ENCODE measurements at places on chromosomes 2 and 18.

DNA sequence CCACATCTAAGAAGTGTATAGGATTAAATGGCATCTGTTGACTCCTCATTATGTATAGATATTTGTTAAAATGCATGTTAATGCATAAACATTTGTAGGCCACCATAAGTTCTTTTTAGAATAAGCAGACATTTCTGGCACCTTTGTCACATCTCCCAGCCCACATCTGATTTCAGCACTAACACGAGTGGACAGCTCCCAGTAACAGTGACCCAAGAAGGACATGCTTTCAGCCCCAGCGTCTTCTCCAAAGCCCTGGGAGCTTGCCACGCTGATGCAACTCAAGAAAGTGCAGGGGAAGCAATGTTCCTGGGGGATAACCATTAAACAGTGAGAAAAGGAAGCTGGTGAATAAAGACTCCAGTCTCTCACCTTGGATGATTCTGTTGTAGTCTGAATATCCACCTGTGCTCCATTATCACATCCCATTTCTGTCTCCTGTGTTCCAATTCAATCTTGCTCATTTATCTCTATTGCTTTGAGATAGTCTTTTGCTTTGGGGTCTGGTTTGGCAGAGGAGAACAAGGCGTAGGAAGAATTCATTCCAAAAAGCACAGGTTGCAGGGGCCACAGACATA lies 182.6 kb upstream of the THSD7B start:
- DNase-seq: peak; percentile 20

DNA sequence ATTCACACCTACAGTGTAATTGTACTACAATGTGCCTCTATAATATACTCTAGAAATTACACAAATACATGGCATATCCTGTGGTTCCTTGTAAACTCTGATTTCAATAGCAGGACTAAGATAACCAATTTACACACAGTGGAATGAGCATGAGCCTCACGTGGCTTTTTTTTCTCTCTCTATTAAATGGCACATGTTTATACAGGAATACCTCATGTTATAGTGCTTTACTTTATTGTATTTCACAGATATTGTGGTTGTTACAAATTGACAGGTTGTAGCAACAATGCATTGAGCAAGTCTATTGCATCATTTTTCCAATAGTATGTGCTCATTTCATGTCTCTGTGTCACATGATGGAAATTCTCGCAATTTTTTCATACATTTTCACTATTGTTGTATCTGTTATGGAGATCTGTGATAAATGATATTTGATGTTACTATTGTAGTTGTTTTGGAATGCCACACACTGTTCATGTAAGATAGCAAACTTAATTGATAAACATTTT lies 260.0 kb downstream of the FSIP2 start:
- DNase-seq: no peak

- peak; percentile 31 for DNase-seq
Observed at GRCh38 chr2:18479947-18480369, 80.5 kb downstream of the RDH14 start.

DNA sequence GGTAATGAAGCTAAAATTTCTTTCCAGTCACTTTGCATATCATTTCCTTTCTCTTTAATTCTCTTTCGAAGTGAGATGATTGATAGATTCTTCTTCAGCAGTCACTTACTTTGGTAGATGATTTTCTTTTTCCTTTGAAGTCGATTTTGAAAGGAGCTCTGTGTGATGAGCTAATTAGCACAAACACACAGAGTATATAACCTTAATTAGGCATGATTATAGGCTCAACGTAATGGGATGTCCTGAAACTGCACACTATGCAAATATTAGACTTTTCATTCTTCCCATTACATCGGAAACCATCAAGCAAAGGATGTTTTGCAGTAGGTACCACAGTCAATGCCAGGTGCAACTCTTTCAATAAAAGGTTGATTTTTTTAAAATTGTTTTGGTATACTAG lies 6.4 kb upstream of the CTLA4 start:
- no peak for DNase-seq

DNA sequence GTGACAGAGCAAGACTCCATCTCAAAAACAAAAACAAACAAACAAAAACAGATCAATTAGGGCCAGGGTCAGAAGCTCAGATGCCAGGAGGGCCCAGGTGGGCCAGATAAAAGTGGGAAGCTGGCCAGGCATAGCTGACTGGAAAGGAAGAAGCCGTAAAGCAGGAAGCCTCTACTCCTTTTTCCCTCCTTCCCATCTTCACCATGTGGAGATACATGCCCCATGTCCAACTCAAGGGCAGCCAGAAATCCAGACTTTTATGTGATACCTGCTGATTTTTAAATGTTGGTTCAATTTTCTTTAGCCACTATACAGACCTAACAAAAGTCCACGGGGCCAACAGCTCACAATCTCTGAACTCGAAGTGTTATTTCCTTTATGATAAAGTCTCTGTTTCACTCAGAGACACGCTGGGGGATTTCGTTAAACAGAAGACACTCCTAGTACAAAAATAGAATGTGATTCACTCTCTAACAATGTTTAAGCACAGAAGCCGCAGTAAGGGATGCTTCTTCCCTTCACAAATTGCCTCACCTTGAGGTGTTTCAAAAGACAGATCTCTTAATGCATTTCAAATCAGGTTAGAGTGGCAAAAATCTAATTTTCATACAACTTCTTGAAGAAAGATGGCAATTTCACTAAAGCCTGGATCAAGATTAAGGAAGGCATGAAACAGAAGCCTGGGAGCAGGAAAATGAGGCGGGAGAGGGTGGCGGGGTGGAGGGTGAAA lies 14.0 kb downstream of the TMEM247 start:
- no peak for DNase-seq

GRCh38 chr2:36607947-36608346 lies 10.0 kb upstream of the FEZ2 start:
- no peak for DNase-seq

DNA sequence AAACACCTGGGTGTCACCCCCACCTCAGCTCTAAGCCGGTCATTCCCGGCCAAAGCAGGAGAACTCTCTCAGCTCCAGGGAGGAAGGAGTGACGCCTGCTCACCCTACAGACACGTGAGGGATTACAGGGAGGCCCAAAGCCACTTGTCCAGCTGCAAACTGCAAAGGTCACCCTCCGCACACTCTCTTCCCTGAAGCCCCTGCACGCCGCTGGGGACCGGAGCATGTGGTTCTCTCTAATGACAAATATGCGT lies 108.0 kb upstream of the ID2 start:
- DNase-seq: no peak

GRCh38 chr2:241598061-241598460 lies 38.9 kb downstream of the THAP4 start:
- DNase-seq: no peak

DNA sequence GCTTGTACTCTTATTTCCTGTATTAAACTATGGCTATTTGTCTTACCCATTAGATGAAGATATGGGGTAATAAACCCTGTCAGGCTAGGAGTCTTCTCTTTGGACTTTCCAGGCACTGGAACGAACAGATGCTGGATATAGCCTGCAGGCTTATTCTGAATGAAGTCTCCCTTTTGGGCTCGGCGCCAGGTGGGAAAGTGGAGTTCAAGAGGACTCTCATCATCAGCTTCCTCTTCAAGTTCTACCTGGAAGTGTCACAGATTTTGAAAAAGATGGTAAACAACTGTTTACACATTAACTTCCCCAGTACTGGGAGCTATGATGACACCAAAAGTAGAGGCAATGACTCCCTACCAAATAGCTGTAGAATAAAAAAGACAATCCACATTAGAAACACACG lies 27.9 kb downstream of the AOX1 start:
- DNase-seq: no peak

DNA sequence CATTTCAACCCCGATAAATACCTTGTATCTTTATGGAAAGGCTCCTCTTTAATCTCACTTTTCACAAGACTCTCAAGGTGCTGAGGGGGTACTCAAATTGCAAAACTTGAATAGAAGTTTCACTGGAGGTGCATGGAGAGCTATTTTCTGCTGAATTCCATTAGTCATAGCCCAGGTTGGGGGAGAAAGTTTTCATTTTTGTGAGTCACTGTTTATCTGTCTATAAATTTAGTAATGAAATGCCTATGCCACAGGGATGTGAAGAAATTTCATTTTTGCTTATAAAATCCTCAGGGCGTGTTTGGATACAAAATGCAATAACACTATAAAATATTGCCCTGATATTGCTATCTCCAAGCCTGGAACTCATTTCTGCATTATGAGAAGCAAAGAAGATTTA lies 346.3 kb downstream of the LRATD1 start:
- no peak for DNase-seq

DNA sequence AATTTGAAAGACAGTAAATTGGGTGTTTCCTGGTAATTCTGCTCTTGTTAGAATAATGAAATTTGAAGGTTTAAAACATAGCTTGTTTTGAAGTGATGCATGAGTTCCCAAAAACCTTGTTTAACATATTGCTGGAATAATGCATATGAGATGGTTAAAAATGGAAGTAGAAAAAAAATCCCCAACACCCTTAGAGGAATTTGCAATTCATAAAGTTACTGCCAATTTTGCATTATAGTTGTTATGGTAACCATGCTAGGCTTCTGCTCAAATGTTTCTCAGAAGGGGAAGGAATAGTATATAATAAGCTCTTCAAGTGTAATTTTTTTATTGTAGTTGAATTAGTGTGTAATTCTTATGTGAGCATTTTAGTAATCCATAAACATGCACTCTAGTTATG lies 49.1 kb downstream of the FASTKD2 start:
- DNase-seq: no peak

DNA sequence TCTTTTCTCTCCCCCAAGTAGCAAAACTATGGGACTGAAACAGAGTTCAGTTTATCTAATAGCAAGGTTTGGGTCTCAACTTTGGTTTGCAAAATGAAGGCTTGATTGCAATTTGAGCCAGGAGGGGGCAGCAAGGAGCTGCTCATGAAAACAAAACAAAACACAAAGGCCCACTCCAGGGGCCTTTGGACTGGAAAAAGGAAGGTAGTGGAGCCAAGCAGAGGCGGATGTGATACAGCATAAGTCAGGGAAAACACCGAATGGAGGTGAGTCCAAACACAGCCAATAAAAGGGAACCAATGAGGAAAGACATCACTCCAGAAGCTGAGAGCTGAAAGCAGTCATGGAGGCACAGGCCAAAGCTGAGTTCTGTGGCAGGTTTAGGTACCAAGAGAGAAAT lies 799.7 kb upstream of the ACVR2A start:
- peak; percentile 46 for DNase-seq

DNA sequence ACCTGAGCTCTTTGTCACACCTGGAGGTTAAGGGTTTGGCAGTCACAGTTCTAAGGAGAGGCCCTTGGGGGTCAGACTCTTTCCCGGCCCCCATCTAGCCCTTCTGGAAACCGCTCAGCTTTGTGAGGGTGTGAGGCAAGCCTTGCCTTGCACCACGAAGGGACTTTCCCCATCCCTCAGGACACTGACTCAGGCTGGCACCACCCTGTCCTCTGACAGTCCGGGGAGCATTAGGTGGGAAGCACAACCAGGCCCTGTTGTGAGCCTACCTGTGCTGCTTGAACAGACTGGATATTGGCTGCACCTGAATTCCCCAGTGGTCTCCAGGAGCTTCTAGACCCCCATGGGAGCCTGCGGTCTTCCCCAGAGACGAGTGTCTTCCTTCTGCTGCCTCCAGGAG lies 47.0 kb upstream of the GBX2 start:
- no peak for DNase-seq

GRCh38 chr2:85131116-85131515 lies 2.1 kb upstream of the TCF7L1 start:
- DNase-seq: peak; percentile 39

- no peak for DNase-seq
Observed at GRCh38 chr2:222193328-222193983, 105.3 kb downstream of the PAX3 start.

GRCh38 chr2:43443282-43443681 lies 152.6 kb downstream of the THADA start:
- no peak for DNase-seq

GRCh38 chr18:37604032-37604431 lies 38.4 kb upstream of the CELF4 start:
- DNase-seq: no peak

DNA sequence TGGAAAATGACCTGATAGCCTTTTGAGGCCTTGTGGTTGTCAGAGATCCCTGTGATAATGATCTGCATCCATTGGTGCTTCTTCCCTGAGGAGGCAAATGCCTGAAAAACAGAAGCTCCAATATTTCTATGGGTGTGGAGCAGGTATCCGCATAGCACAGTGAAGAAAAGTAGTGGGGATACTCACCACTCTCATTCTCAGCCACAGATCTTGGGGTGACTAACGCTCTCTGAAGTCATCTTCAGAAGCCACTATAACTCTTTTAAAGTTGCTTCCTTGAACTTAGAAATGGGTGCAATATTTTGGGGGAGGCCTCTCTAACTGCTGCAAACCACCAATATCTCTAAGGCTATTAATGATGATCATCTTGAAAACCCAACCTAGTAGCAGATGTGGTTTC lies 46.2 kb downstream of the ARHGAP15 start:
- DNase-seq: no peak

- DNase-seq: no peak
Observed at GRCh38 chr18:34734056-34734455, 24.0 kb downstream of the DTNA start.

DNA sequence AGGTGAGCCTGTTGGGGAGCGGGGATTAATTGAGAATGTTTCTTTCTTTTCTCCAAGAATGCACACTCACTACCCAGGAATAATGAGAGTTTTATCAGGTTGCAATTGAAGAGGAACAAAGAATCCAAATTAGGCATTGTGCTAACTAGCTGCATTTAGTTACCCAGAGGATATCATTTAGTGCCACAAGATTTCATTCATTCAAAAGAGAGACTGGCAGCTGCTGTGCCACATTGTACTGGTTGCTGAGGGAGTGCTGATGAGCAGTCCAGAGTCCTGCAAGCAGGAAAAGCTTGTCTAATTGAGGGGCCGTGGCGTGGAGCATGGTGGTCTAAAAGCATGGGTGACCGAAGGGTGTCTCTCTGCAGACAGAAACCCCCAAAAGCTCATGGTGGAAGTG lies 97.6 kb downstream of the CTAGE1 start:
- no peak for DNase-seq

- no peak for DNase-seq
Observed at GRCh38 chr2:106709229-106709628, 176.7 kb downstream of the ST6GAL2 start.

DNA sequence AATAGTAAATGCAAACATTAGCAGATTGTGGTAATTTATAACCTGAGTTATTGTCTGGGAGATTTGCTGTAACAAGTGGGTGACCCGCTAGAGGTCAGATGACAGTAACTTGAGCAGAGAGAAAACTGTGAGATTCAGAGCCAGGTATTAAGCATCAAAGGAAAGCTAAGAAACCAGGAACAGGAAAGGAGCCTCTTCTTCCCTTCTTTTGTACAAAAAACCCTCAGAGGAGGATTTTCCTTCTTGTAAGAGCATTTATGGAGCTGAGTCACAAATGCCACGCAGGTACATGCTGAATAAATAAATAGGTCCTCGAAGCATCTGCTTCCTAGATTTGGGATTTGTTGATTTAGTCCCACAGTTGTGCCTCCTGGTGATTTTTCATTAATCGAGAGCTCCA lies 146.5 kb downstream of the SH3BP4 start:
- DNase-seq: no peak

All from retina (tissue), 1 donor.